ENCODE measurements at places on chromosomes 4 and X. TPM values are rescaled to one million over a fixed set of nuclear protein-coding genes. Genes with fewer than 3 reads are reported as not detected.
A peak's percentile ranks its signal among the peaks of the same experiment; 100 is the strongest.

- DNase-seq = no peak
- no peaks in the 10 kb centered on the region for H3K4me1 ChIP-seq
- no peak overlapping the region for H3K27ac ChIP-seq
- H3K36me3 ChIP-seq = no peaks in the 10 kb centered on the region
- H3K27me3 ChIP-seq = no peaks in the 10 kb centered on the region
Measured at GRCh38 chr4:158572608-158573007, 50.9 kb downstream of the RXFP1 start.

GRCh38 chr4:61866378-61867030 lies 666.4 kb downstream of the ADGRL3 start:
- no peaks in the 10 kb centered on the region for H3K4me1 ChIP-seq
- no peaks in the 10 kb centered on the region for H3K36me3 ChIP-seq
- no peaks in the 10 kb centered on the region for H3K27me3 ChIP-seq
- no peak overlapping the region for H3K27ac ChIP-seq

- no peaks in the 10 kb centered on the region for H3K36me3 ChIP-seq
- no peaks in the 10 kb centered on the region for H3K27me3 ChIP-seq
Measured at GRCh38 chrX:131564553-131565229, 20.8 kb downstream of the OR13H1 start.

DNA sequence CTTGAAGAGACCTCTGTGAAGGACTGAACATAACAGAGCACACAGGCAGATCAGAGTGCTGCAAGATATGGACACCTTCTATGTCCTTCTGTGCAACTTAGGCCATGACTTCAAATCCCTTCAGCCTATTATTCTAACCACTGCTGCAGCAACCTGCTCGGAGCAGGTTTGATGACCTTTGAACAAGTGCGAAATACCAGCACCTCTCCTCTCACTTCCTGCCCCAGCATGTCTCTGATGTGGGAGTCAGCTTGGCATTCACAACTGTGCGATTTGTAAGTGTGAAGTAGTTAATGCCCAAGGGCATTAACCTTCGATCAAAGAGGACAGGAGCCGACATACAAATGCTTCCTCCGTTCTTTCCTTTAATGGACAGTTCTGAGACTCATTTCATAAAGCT lies 1.6 kb upstream of the EXOC1 start:
- H3K27ac ChIP-seq = no peak overlapping the region
- peaks cover 4% of the 10 kb centered on the region for H3K4me1 ChIP-seq
- no peaks in the 10 kb centered on the region for H3K36me3 ChIP-seq
- DNase-seq = no peak
- H3K27me3 ChIP-seq = no peaks in the 10 kb centered on the region
- no peak overlapping the region for H3K4me3 ChIP-seq

DNA sequence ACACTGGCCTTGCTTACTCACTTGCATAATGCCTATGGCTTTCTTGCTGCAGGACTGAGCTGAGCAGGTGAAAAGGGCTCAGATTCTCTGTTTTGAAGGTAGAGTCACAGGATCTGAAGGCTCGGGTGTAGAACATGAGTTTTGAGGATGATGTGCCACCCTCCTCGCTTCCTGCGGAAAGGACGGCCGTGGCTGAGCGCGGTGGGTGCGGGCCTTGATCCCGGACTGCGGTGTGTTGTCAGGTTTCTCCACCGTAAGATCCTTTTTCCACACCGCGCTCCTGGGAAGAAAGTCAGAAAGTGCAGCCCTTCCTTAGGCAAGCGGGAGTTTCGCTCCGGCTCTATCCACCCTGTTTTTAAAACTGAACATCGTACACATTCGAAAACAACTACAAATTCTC lies 36.2 kb downstream of the ZFP42 start:
- DNase-seq = no peak
- H3K4me3 ChIP-seq = no peak overlapping the region
- no peaks in the 10 kb centered on the region for H3K4me1 ChIP-seq
- H3K27ac ChIP-seq = no peak overlapping the region

SCML2 gene
- 2.2 TPM for total RNA-seq

GRCh38 chr4:165402375-165402774 lies 23.6 kb downstream of the CPE start:
- H3K4me1 ChIP-seq = peaks cover 4% of the 10 kb centered on the region
- no peak for DNase-seq
- H3K27me3 ChIP-seq = no peaks in the 10 kb centered on the region
- no peaks in the 10 kb centered on the region for H3K36me3 ChIP-seq
- no peak overlapping the region for H3K27ac ChIP-seq

GRCh38 chr4:114229706-114230105 lies 250.3 kb upstream of the ARSJ start:
- no peaks in the 10 kb centered on the region for H3K36me3 ChIP-seq
- no peaks in the 10 kb centered on the region for H3K27me3 ChIP-seq
- H3K27ac ChIP-seq = no peak overlapping the region
- H3K4me3 ChIP-seq = no peak overlapping the region

FGFBP1 gene
- total RNA-seq = not detected

- no peak for DNase-seq
- no peaks in the 10 kb centered on the region for H3K36me3 ChIP-seq
- H3K27me3 ChIP-seq = no peaks in the 10 kb centered on the region
- no peak overlapping the region for H3K4me3 ChIP-seq
Measured at GRCh38 chr4:55080174-55080865, 45.1 kb downstream of the KDR start.

PNMA3 gene
- total RNA-seq = 0.57 TPM

DNA sequence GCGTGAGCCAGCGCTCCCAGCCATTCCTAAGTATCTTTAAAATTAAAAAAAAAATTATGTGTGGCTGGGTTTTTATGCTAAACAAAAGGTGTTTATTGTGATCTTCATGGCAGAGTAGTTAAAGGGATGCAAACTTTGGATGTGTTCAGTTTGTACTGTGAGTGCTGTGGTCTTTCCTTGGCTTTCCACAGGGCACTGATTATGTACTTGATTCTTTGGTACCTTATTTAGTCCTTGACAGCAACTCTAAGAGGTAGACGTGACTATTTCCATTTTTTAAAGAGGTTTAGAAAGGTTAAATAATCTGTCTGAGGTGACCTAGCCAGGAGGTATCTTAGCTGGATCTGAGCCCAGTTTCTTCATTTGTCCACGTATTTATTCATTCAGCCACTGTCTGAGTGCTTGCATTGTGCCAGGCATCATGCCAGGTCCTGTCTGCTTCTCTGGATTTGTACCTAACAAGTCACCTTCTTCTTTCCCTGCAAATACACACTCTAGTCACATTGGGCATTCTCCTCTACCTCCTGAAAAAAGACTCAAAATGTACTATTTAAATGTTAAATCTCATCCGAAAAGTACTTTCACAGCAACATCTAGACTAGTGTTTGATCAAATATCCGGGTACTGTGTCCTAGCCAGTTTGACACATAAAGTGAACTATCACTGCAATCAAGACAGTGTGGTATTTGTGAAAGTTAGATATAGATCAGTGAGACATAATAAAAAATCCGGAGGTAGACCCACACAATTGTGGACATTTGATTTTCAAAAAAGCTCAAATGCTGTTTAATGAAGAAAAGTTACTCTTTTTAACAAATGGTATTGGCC lies 31.5 kb downstream of the WWC2 start:
- H3K4me1 ChIP-seq = no peaks in the 10 kb centered on the region
- H3K36me3 ChIP-seq = no peaks in the 10 kb centered on the region
- H3K4me3 ChIP-seq = no peak overlapping the region
- H3K27me3 ChIP-seq = no peaks in the 10 kb centered on the region
- no peak for DNase-seq
- H3K27ac ChIP-seq = no peak overlapping the region

DNA sequence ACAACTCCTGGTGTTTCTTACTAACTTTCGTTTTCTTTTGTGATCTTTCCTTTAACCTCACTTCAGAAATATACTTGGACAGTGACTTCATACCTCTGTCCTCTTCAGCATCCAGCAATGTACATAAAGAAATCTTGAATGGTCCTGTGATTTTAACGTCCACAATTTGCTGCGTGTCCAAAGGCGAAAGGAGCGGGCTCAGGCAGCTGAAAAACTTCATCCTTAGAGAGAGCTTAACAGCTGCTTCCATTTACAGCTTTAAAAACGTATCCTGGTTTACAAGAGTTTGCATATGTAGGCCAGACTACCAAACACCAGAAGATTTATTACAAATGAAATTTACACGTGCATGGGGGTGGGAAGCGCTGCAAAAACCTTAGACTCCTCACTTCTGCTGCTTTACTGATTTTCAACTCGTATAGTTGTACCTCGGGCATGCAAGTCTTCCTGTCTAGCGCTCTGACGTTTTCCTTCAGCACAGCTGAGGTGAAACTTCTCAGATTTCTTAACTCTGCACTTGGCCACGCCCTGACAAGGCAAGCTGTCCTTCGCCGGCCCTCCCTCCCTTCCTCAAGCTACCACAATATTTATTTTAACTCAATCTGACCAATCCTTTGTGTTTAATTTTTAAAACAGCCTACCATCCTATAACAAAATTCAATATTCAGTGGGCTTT lies 406.4 kb downstream of the FAM47A start:
- H3K4me3 ChIP-seq = peak overlapping the region; percentile 44
- no peak for DNase-seq
- no peaks in the 10 kb centered on the region for H3K36me3 ChIP-seq
- no peak overlapping the region for H3K27ac ChIP-seq
- no peaks in the 10 kb centered on the region for H3K4me1 ChIP-seq

PDCL2 gene
- not detected for total RNA-seq

GRCh38 chr4:124279741-124280140 lies 432.8 kb downstream of the ANKRD50 start:
- H3K4me3 ChIP-seq = no peak overlapping the region
- H3K36me3 ChIP-seq = no peaks in the 10 kb centered on the region
- DNase-seq = no peak
- no peak overlapping the region for H3K27ac ChIP-seq

DNA sequence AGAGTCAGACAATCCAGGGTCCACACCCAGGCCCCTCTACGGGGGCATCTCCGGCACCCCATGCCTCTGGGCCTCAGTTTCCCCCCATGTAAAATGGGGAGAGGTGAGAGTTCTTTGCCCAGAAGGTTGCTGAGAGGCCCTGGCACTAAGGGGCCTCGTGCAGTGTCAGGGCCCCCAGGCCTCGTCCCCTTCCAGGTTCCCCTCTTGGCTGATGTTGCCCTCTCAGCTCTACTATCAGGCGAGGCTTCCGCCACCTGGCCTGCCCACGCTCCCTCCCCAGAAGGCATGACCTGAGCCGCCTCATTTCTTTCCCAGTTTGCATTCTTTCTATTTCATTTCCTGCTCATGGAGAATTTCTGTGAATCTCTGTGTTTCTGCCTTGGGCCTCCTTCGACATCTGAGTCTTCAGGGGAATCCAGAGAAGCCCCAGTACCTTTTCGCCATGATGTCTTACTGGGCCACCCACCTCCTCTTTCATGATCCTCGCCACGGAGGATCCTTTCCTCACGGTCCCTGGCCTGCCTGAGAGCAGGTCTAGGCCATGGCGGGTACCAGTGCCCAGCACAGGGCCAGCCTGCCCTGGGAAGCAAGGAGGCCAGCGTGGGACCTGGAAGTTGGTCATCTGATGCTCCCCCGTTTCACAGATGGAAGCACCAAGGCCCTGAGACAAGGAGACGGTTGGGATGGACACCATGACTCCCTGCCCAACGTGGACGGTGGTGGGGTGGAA lies 21.9 kb upstream of the MRFAP1 start:
- DNase-seq = peak; percentile 42
- H3K4me3 ChIP-seq = no peak overlapping the region
- H3K4me1 ChIP-seq = no peaks in the 10 kb centered on the region
- H3K27ac ChIP-seq = no peak overlapping the region
- H3K27me3 ChIP-seq = no peaks in the 10 kb centered on the region
- H3K36me3 ChIP-seq = no peaks in the 10 kb centered on the region

DDX3X gene
- 465 TPM for total RNA-seq

GRCh38 chr4:82463221-82463620 lies 32.8 kb downstream of the ENOPH1 start:
- no peaks in the 10 kb centered on the region for H3K4me1 ChIP-seq
- no peak overlapping the region for H3K4me3 ChIP-seq
- no peaks in the 10 kb centered on the region for H3K36me3 ChIP-seq
- no peak for DNase-seq

DNA sequence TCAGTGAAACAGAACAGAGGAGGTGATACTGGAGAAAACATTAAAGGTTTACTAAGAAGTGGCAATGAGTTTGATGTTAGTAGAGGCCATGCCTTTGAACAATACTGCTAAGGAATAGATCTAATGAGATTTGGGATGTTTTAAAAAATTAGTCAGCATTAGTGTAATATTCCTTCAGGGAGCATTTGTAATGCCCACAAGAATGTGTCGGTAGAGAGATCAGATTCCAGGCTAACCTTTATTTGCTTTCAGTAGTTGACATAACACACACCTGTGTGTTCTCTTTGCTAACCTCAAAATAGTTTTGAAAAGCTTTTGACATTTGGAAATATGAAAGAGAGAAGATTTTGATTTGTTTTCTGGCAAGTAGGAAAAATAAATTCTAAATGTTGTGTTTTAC lies 328.8 kb downstream of the BMPR1B start:
- H3K4me1 ChIP-seq = peaks cover 2% of the 10 kb centered on the region
- H3K27me3 ChIP-seq = no peaks in the 10 kb centered on the region
- H3K4me3 ChIP-seq = no peak overlapping the region
- no peak for DNase-seq
- H3K27ac ChIP-seq = no peak overlapping the region
- H3K36me3 ChIP-seq = no peaks in the 10 kb centered on the region

DNA sequence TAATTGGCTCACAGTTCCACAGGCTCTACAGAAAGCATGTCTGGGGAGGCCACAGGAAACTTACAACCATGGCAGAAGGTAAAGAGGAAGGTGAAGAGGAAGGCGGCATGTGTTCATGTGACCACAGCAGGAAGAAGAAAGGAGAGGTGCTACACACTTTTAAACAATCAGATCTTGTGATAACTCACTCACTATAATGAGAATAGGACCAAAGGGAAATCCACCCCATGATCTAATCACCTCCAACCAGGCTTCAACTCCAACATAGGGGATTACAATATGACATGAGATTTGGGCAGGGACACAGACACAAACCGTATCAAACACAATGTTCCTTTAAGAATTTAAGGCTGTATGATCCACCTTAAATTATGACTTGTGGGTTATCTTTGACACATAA lies 10.5 kb upstream of the PGM2 start:
- no peaks in the 10 kb centered on the region for H3K36me3 ChIP-seq
- H3K4me3 ChIP-seq = no peak overlapping the region
- no peak for DNase-seq
- H3K4me1 ChIP-seq = no peaks in the 10 kb centered on the region

DNA sequence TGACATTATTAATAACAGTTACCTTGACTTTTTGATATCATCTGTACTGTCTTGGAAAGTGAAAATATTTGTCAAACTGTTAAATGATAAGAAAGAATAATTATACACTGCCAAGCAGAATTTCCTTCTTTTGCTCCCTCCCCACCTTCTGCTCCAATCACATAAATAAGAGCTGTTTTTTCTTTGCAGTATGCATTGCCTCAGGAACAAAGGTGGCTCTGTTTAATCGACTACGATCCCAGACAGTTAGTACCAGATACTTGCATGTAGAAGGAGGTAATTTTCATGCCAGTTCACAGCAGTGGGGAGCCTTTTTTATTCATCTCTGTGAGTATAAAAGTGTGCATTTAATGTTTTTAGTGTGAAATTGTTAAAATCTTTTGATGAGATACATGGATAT lies 66.1 kb downstream of the CCKAR start:
- H3K27ac ChIP-seq = no peak overlapping the region
- H3K4me3 ChIP-seq = no peak overlapping the region
- peaks cover 1% of the 10 kb centered on the region for H3K36me3 ChIP-seq
- no peaks in the 10 kb centered on the region for H3K4me1 ChIP-seq
- no peaks in the 10 kb centered on the region for H3K27me3 ChIP-seq

Data from aorta (tissue), 5 donors.